ENCODE measurements at places on chromosomes 4 and X. TPM values are rescaled to one million over a fixed set of nuclear protein-coding genes. Genes with fewer than 3 reads are reported as not detected.

- no peak for DNase-seq
These were observed 112.8 kb upstream of the PSAPL1 start for GRCh38 chr4:7547368-7548040.

DNA sequence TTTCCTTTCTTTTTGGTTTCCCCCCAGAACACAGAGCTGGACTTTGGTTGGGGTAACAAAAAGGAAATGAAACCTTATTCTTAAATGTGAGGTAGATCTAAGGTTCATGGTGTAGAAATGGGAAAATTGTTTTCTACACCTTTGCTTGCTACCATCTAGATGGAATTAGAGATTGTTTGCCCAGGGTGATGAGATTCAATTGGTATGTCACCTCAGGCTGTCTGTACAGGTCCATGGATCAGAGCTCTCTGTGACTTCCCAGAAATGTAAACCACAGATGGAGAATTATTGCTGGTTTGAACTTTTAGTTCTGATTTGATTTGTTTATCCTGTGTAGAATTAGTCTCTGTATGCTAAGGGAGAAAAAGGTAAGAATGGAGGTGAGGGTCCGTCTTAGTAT lies 146.7 kb downstream of the PCDH7 start:
- no peak for DNase-seq

- DNase-seq, result no peak
These were observed 94.0 kb downstream of the AFAP1 start for GRCh38 chr4:7845493-7846128.

DNA sequence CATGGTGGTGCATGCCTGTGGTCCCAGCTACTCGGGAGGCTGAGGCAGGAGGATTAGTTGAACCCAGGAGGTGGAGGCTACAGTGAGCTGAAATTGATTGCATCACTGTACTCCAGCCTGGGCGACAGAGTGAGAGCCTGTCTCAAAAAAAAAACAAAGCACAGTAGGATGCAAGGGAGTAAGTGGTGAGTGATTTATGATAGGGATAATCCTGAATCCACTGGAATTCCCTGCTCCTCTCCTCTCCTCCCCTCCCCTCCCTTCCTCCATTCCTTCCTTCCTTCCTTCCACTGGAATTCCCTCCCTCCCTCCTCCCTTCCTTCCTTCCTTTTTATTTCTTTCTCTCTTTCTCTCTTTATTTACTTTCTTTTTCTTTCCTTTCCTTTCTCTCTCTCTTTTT lies 40.9 kb upstream of the NKRF start:
- DNase-seq, result no peak

DNA sequence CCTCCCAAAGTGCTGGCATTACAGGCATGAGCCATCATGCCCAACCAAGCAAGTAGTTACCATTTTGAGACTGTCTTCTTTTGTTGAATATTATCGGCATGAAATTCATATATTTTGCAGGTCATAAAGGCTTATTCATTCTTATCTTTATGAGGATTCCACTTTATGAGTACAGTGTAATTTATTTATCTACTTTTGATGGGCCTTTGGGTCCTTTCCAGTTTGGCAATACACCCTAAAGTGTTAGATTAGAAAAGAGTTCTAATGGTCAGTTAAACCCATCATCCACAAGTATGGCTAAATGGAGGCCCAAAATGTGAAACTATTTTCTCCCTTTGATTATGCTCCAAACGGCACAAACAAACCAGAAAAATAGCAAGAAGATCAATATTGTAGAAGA lies 10.9 kb upstream of the ABCG2 start:
- no peak for DNase-seq

DNA sequence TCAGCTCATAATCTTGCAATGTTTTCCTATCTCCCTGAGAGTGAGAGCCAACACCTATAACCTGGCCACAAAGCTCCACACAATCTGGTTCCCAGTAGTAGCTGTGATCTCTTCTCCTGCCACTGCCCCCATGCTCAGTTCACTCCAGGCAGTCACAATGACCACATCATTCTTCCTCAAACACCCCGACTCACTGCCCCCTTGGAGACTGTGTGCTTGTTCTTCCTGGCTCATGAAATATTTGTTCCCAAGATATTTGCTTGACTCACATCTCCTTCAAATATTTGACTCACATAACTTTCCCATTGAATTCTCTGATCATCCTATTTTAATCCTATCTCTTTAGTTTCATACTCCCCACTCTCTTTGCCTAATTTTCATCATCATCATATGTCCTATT lies 173.7 kb downstream of the AREG start:
- DNase-seq, result no peak

DNA sequence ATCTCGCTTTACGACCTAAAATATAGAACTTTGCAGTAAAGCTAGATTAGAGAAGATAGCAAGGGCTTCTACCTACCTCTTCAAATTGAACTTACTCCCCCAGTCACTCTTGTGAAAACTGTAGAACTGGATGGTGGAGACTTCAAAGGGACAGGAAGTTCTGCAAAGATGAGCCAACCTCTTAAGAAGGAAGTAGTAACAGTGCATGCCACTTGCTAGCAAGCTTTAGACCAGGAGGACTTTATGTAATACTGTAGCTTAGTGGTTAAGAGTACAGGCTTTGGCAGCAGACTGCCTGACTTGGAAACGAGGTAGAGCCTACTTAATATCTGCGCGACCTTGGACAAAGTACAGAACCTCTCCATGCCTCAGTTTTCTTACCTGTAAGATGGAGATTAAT lies 27.5 kb upstream of the VBP1 start:
- no peak for DNase-seq

DNA sequence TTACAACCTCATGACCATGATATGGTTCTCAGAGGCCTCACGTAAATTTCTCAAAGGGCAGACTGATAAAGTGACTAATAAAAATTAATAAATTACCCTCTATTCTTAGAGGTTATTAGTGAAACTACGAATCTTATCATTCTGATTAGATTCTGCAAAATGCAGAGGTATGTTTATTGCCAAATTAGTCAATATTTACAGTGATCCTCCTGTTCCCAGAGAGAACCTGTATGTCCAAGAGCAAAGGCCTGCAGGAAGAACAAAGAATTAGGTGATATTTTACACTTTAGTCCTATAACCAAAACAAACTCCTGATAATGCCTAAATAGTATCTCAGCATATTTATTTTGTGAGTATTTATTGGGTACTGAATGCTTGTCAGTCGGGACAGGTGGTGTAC lies 58.1 kb downstream of the FAM13A start:
- no peak for DNase-seq

GRCh38 chrX:12419591-12419990 lies 281.3 kb downstream of the FRMPD4 start:
- no peak for DNase-seq

- DNase-seq, result no peak
These were observed 74.4 kb downstream of the FTHL17 start for GRCh38 chrX:30997411-30997810.

- no peak for DNase-seq
These were observed 41.3 kb upstream of the GPR78 start for GRCh38 chr4:8538703-8539567.

GRCh38 chr4:182337366-182337765 lies 94.2 kb downstream of the TENM3 start:
- no peak for DNase-seq

DNA sequence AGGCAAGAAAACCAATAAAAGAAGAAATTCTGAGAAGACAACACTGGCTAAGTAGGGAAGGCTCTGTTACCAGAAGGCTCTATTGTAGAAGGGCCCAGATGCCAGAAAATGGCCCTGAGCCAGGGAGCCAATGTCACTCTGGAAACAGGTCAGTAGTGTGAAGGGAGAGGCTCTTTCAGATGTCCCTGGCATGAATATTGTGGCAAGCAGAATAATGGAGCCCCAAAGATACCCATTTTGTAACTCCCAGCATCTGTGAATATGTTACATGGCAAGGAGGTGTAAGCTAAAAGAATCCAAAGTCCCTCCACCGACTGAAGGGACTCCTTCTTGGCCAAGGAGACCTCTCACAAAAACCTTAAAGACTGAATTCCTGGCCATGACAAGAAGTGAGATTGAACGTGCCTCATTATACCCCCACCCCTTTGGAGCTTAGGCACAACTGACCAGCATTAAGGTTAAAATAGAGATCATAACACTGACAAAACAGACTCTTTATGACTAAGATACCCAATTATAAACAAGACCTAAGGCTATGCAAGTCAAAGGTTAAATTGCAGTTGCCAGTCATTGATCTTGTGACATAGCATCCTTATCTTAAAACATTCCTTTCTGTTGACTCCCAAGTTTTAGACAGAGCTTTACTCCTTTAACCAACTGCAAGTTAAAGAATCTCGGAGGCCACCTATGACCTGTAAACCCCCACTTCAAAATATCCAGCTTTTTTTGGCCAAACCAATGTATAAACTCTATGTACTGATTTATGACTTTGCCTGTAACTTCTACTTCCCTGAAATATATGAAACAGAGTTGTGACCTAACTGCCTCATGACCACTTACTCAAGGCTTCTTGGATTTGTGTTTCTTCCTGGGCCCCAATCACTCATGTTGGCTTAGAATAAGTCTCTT lies 42.2 kb upstream of the SMIM10 start:
- no peak for DNase-seq

DNA sequence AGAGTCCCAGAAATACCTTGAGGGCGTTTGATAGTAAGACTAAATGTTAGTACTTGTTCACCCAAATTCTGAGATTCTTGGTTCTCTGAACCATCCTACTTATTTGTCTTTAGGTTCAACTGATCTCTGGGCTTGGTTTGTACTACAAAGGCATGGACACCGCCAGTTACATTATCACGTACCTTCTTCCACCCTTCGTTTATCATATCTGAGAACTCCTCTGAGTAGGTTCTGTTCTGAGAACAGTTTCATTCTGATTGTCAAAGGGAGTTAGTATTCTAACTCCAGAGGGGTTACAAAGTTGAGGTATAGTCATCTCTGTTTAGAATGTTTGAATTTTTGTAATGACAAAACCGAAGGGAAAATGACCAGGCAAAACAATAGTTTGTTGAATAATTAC lies 19.3 kb downstream of the ZFX start:
- no peak for DNase-seq

Gene LETM1
- 30.4 TPM for polyA plus RNA-seq

Gene PAGE4
- 1.5 TPM for polyA plus RNA-seq

Gene COL25A1
- polyA plus RNA-seq, result 12.5 TPM

Gene RPS6KA6
- polyA plus RNA-seq, result 19.7 TPM

Gene PLAC1
- polyA plus RNA-seq, result 5.9 TPM

Gene STOX2
- 13.5 TPM for polyA plus RNA-seq

Gene RAB40AL
- not detected for polyA plus RNA-seq

Gene CDKL2
- polyA plus RNA-seq, result 11.5 TPM

Gene TMEM47
- polyA plus RNA-seq, result 46.0 TPM

Gene RS1
- 0.15 TPM for polyA plus RNA-seq

Gene CFAP99
- polyA plus RNA-seq, result 0.70 TPM
